ENCODE measurements at places on chromosomes 12 and 14.

DNA sequence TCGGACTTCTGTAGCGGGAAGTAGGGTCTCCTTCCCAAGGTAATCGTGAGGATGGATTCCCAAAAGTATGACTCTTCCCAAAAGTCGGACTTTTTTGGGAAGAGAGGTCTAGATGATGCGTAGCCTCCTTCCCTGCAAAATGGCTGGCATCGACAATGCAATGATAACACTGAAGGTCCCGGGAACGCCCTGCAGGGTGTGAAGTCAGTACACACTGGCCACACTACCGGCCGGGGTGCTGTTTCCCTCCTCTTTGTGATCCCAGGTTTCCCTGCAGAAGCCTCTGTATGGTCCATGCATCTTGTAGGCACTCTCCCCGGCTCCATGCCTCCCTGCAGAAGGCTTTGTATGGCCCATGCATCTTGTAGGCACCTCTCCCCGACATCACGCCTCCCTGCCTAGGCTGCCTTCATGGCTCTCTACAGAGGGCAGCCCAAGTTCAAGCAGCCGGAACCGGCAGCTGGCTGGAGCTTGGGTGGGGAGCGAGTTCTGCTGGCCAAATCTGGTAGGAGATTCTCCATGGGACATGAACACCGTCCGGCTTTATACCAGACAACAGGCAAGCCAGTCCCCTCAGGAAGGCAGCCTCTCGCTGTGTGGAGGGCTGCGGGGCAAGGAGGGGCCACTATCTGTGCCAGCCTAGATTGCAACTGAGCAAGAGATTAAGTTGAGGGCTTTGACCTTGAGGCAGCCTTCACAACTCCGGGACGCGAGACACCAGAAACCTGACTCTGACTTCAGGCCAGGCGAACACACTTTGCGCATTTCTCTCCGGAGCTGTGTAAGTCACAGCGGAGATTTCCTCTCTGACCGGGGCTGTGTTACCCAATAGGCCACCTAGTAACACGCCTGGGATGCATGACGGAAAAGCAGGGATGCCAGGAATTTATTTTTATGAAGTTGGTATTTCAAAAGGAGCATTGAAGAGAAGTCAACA lies 23.5 kb downstream of the FZD10 start:
- no peak for DNase-seq

DNA sequence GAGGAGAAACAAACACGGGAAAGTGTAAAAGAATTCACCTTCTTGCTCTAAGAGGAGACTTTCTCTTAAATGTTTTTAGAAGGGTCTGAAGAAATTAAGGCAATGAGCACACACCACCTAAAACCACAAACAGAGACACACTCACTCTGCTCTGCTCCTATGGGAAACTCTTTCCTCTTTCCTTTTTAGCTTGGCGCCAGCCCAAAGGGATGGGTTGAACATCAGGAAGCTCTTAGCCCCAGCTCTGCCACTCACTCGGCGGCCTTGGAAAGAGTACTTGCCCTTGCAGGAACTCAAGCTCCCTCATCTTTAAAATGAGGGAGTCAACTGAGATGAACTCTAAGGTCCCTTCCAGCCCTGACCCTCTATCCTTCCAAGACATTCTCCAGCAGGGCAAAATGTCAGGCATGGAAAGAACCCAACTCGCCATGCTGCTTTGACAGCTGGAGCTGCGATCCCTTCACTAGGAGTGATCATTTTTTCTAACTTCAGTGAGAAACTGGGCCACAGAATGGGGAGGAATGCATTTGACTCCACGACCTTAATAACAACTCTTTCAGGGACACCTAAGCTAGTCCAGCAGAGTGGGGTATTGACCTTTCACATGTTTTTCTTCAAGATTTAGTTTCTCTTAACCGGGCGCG lies 980 bp upstream of the RNASE8 start:
- DNase-seq = no peak

GRCh38 chr14:22432348-22432976 lies 156.6 kb downstream of the DAD1 start:
- DNase-seq = no peak

DNA sequence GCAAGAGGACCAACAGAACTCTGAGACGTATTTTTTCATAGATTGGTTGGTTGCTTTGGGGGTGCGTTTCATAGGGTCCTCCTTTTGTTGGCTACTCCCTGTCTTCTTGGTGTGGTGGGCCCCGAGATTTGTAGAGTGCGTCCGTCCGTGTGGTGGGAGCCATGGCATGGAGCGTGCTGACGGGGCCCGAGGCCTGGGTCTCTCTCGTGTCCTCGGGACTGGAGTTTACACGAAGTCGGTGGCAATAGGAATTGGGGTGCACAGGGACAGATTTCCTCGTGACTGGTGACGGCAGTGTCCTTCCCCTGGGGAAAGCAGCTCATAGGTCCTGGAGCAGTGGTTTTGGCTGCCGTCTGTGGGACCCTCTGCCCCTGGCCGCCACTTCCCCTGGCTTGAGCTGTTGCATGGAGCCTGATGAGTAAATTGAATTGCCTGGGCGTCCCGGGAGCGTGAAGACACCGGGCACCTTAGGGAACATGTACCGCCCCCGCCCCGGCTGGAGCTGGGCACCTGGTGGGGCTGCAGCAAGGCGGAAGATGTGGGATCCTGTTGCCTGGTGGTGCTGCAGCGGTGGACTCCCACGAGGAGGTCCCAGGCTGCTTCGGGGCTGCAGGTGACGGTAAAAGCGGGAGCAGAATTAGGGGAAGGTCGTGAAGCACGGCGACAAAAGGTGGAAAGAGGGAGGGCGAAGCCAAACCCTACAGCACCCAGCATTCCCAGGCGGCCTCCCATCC lies 153.7 kb upstream of the ALG10B start:
- no peak for DNase-seq

DNA sequence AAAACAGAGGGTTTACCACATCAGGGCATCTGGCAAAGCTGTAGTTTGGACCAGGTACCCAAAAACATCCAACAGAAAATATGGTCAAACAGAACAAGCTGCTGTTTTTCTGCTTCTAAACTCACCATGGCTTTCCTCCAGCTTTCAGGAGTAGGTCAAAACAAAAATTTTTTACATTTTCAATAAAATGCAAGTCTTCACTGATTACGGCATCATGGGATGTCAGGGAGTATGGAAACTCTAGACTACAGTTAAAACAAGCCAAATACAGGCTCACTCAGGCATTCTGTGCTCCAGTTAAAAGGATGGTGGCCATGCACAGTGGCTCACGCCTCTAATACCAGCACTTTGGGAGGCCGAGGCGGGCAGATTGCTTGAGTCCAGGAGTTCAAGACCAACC lies 47.1 kb upstream of the PSMA6 start:
- DNase-seq = no peak

GRCh38 chr14:64826845-64827244 lies 52.9 kb downstream of the SPTB start:
- DNase-seq = no peak

DNA sequence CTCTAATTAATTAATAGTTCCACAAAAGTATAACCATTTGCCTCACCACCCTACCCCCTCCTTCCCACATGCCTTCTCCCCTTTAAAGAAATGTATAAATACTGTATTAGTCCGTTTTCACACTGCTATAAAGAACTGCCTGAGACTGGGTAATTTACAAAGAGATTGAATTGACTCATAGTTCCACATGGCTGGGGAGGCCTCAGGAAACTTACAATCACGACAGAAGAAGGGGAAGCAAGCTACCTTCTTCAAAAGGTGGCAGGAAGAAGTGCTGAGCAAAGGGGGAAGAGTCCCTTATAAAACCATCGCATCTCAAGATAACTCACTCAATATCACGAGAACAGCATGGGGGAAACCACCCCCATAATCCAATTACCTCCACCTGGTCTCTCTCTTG lies 8.2 kb upstream of the RESF1 start:
- no peak for DNase-seq

GRCh38 chr14:31166271-31166561 lies 41.4 kb downstream of the HECTD1 start:
- DNase-seq = no peak

GRCh38 chr14:22764382-22764781 lies 2.1 kb upstream of the OXA1L start:
- DNase-seq = no peak

DNA sequence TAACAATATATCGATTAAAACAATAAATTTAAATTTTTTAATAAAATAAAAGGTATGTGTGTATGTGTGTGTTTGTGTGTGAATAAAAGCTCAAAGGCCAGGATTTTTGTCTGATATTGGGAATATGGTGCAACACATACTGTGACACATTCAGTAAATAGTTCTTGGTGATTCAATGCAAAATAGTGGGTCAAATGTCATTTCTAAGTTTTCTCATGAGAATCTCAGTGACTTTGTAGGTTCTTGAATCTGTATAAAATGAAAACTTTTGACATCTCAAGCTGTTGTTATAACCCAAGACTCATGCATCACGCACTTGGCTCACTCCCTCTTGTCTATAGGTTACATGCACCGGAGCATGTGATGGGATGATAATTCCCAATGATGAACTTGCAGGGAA lies 16.2 kb upstream of the MED6 start:
- DNase-seq = no peak

DNA sequence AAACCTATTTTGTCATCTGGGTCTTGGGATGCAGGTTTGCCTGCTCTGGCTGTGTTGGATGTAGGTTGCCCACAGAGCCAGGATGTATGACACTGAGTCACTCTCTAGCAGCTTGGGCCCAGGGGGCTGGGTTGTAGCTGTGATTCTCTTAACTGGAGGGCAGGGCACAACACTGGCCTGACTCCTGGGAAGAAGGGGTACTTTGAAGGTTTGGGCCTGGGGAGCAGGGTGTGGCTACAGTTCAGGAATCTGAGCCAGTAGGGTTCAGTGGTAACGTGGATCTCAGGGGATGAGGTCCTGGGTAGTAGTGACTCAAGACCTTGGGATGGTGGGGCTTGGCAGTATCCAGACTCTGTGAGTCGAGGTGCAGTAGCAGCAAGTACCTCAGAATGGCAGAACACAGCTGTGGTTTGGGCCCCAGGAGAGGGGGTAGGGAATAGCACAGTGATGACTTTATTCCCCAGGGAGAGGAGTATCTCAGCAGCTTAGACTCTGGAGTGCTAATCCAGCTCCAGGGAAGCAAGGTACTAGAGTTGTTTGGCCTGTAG lies 25.7 kb downstream of the TBC1D15 start:
- DNase-seq = no peak

DNA sequence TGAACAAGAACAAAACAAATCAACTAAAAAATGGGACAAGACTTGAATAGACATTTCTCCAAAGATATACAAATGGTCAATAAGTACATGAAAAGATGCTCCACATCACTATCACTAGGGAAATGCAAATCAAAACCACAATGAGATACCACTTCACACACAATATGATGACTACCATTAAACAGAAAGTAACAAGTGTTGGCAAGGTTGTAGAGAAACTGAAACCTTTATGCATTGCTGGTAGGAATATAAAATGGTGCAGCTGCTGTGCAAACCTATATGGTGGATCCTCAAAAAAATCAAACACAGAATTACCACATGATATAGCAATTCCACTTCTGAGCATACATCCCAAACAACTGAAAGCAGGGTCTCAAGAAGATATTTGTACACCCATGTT lies 5.2 kb downstream of the SMAGP start:
- DNase-seq = no peak

GRCh38 chr14:69518289-69519101 lies 34.0 kb downstream of the PLEKHD1 start:
- no peak for DNase-seq

GRCh38 chr12:113457710-113458109 lies 14.0 kb downstream of the LHX5 start:
- no peak for DNase-seq

DNA sequence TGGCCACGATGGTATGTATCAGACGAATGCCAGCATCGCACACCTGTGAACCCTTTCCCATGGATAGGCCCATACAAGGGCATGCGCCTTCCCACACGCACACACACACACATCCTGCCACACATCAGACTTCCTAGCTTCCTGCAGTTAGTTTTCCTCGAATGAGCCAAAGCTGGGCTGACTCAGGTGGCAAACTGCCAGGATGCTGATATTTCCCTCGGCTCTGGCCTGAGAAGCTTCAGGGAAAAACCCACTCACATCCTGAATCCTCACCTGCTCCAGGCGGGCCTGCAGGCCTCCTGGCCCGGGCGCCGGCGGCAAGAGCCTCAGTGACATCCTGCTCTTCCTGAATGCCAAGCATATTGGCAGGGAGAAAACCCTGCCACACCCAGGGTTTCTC lies 22.4 kb downstream of the CALM1 start:
- DNase-seq = no peak

GRCh38 chr14:91912035-91912434 lies 35.5 kb downstream of the FBLN5 start:
- no peak for DNase-seq

- DNase-seq = no peak
These were observed 144.5 kb downstream of the EPS8 start for GRCh38 chr12:15644700-15645099.

DNA sequence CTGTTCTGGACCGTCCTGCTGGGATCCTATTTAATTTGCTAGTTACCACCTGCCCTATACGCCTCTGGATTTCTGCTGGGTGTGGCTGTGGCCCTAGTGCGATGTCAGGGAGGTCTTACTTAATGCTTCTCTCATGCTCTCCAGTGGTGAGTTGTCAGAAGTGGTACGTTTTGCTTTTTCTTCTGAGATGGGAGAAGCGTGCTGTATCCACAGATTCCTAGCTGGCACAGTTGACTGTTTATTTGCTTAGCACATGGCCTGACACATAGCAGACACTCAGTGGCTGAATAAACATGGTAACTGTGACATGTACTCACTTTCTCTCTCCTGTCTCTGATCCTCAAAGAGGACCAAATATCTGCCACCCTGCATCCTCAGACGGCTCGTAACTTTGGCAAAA lies 107.3 kb downstream of the CACNA1C start:
- DNase-seq = no peak

DNA sequence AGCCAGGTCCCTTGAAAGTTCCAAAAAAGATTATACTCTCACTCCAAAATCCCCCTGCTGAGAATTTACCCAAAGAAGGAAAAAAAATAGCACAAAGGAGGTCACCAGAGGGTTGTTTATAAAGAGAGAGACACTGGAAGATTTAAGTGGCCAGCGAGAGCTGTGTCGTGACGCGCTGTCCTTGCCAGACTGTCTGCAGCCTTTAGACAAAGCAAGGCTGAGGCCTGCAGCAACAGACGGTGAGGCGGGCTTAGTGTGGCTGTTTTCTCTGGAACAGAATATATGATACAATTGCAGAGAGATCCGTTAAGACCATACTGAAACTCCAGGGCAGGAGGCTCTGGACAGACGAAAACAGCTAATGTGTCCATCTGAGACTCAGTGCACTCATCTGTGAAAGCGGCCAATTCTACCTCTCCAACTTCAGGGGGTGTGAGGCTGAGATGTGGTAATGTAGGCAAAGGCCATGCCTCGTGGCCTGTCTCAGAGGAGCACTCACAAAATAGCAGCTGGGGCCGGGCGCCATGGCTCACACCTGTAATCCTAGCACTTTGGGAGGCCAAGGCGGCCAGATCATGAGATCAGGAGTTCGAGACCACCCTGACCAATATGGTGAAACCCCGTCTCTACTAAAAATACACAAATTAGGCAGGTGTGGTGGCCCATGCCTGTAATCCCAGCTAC lies 36.2 kb downstream of the ANAPC7 start:
- peak; percentile 35 for DNase-seq

GRCh38 chr12:112967306-112967705 lies 11.0 kb upstream of the OAS2 start:
- DNase-seq = no peak
